ENCODE measurements at places on chromosomes 13 and 19. TPM values are rescaled to one million over a fixed set of nuclear protein-coding genes. Genes with fewer than 3 reads are reported as not detected.

MEX3D gene
- 21.3 TPM for total RNA-seq

NEK5 gene
- not detected for total RNA-seq

CEACAM7 gene
- total RNA-seq = not detected

PDS5B gene
- total RNA-seq = 8.1 TPM

Data from myometrial cell (primary cell).